Esophagus muscularis mucosa (tissue), 4 donors: ENCODE measurements at places on chromosomes 6 and 20. TPM values are rescaled to one million over a fixed set of nuclear protein-coding genes. Genes with fewer than 3 reads are reported as not detected.

- peak within 1 kb of the TSS; percentile 99 for H3K27ac ChIP-seq
- H3K36me3 ChIP-seq, result no peaks in the 10 kb centered on the region
- peak; percentile 91 for DNase-seq
- no peak within 1 kb of the TSS for H3K4me3 ChIP-seq
Observed at GRCh38 chr6:158649289-158650143, at the start of gene SYTL3. Gene SYTL3, plus strand, starts transcription at chr6:158650054. Its CDS starts 13,215 bp downstream, at chr6:158663269.

- no peak overlapping the region for H3K4me3 ChIP-seq
- DNase-seq, result no peak
- H3K4me1 ChIP-seq, result no peaks in the 10 kb centered on the region
Observed at GRCh38 chr6:127201321-127201720, 65.3 kb upstream of the RNF146 start.

DNA sequence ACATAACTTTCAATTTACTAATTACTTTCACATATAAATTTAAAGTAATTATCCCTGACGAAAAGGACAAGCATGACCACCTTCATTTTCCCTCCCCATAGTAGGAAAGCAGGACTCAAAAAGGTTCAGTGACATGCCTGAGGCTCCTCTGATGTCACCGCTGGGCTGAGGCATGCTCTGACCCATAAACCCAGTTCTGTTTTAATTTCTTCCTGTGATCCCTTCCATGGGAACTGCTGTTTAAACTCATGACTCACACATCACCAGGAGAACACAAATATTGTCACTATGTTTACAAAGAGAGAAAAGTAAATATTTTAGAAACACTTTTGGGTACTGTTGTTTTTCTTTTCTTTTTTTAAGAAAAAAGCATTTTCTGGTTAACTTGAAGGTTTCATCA, 38.0 kb upstream of the NR2E1 start:
- no peaks in the 10 kb centered on the region for H3K27me3 ChIP-seq
- no peak overlapping the region for H3K4me3 ChIP-seq
- no peaks in the 10 kb centered on the region for H3K36me3 ChIP-seq
- H3K4me1 ChIP-seq, result no peaks in the 10 kb centered on the region

GRCh38 chr6:89237158-89237557, 20.0 kb upstream of the GABRR1 start:
- H3K27me3 ChIP-seq, result no peaks in the 10 kb centered on the region
- no peaks in the 10 kb centered on the region for H3K36me3 ChIP-seq
- no peak overlapping the region for H3K4me3 ChIP-seq

- H3K27me3 ChIP-seq, result no peaks in the 10 kb centered on the region
- H3K4me3 ChIP-seq, result peak overlapping the region; percentile 42
- H3K27ac ChIP-seq, result peak overlapping the region; percentile 82
- peaks cover 41% of the 10 kb centered on the region for H3K36me3 ChIP-seq
- H3K4me1 ChIP-seq, result peaks cover 30% of the 10 kb centered on the region
- DNase-seq, result peak; percentile 93
Observed at GRCh38 chr6:13303668-13304017, 24.7 kb downstream of the TBC1D7 start.

GRCh38 chr6:158475344-158476302, 84.3 kb upstream of the TMEM181 start:
- peaks cover 13% of the 10 kb centered on the region for H3K36me3 ChIP-seq
- no peaks in the 10 kb centered on the region for H3K27me3 ChIP-seq
- no peak for DNase-seq
- H3K27ac ChIP-seq, result no peak overlapping the region
- no peaks in the 10 kb centered on the region for H3K4me1 ChIP-seq
- no peak overlapping the region for H3K4me3 ChIP-seq

DNA sequence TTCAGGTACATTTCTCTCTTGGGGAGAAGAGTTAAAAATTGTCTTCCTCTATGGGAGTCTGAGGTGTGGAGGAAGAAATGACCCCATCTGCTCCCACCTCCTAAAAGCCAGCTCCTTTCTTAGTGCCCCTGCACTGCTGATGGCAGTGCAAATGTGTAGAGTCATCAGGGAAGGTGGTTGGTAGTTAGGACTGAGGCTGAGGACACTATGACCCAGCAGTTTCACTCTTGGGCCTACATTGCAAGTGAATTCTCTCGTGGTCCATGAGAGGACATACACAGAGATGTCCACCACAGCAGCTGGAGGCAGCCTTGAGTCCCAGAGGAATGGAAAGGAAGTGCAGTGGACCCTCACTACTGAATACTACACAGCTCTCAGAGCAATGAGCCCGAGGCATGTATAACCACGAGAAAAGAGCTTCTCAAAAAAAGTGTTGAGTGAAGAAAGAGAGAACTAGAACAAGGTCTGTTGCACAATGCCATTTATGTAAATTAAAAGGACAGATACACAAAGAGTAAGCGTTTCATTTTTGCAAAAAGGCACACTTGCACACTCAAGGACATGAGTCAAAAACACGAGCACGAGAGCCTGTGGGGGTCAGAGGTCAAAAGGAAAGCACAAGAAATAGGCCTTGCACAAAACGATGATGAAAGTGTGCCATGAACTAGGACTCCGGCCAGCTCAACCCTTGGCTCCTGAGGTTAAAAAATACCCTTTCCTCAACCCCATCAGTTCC, 308.2 kb upstream of the PRND start:
- H3K4me3 ChIP-seq, result no peak overlapping the region
- DNase-seq, result no peak
- no peaks in the 10 kb centered on the region for H3K4me1 ChIP-seq
- no peaks in the 10 kb centered on the region for H3K27me3 ChIP-seq
- H3K27ac ChIP-seq, result no peak overlapping the region

GRCh38 chr20:39264506-39265172, 302.5 kb downstream of the DHX35 start:
- no peak overlapping the region for H3K27ac ChIP-seq
- DNase-seq, result no peak
- H3K36me3 ChIP-seq, result no peaks in the 10 kb centered on the region
- no peak overlapping the region for H3K4me3 ChIP-seq

GRCh38 chr6:4969609-4970285, 34.1 kb downstream of the RPP40 start:
- no peak overlapping the region for H3K27ac ChIP-seq
- H3K4me1 ChIP-seq, result peaks cover 12% of the 10 kb centered on the region
- DNase-seq, result peak; percentile 88
- no peaks in the 10 kb centered on the region for H3K36me3 ChIP-seq
- no peak overlapping the region for H3K4me3 ChIP-seq

- H3K4me3 ChIP-seq, result no peak overlapping the region
- no peaks in the 10 kb centered on the region for H3K4me1 ChIP-seq
- no peaks in the 10 kb centered on the region for H3K36me3 ChIP-seq
- no peak overlapping the region for H3K27ac ChIP-seq
- H3K27me3 ChIP-seq, result no peaks in the 10 kb centered on the region
Observed at GRCh38 chr6:135305684-135306083, 124.6 kb downstream of the MYB start.

- H3K36me3 ChIP-seq, result no peaks in the 10 kb centered on the region
- no peaks in the 10 kb centered on the region for H3K27me3 ChIP-seq
- H3K27ac ChIP-seq, result no peak overlapping the region
- H3K4me3 ChIP-seq, result no peak overlapping the region
- no peaks in the 10 kb centered on the region for H3K4me1 ChIP-seq
Observed at GRCh38 chr6:113739041-113739655, 118.0 kb upstream of the MARCKS start.

- H3K36me3 ChIP-seq, result no peaks in the 10 kb centered on the region
- H3K4me1 ChIP-seq, result peaks cover 45% of the 10 kb centered on the region
Observed at GRCh38 chr6:89997456-89998445, 103.5 kb downstream of the GJA10 start.

- H3K4me1 ChIP-seq, result no peaks in the 10 kb centered on the region
- no peak for DNase-seq
Observed at GRCh38 chr20:40943591-40943990, 85.0 kb upstream of the TOP1 start.

DNA sequence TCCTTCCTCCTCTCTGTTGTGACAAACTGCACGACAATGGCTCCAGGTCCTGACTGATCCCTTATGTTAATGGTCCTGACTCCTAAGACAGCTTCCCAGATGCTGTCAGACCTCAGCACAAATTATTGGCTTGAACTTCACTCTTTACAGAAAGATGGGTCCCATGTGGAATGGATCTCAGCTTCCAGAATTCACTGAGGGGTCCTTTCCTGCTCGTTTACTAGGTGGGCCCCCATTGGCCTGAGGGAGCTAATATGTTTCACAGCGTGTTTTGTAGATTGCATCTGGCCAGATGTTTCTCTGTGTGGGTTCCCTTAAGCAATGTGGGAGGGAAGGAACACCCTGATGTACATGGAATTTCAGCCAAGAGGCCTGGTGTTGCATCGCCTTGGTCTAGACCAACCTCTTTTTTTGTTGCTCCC, 826.6 kb downstream of the MAFB start:
- no peaks in the 10 kb centered on the region for H3K36me3 ChIP-seq
- no peak overlapping the region for H3K27ac ChIP-seq
- H3K4me3 ChIP-seq, result no peak overlapping the region
- H3K4me1 ChIP-seq, result no peaks in the 10 kb centered on the region

GRCh38 chr6:43331470-43331869, 22.8 kb upstream of the CRIP3 start:
- H3K36me3 ChIP-seq, result no peaks in the 10 kb centered on the region
- no peak for DNase-seq
- no peak overlapping the region for H3K4me3 ChIP-seq
- no peak overlapping the region for H3K27ac ChIP-seq
- H3K27me3 ChIP-seq, result no peaks in the 10 kb centered on the region
- no peaks in the 10 kb centered on the region for H3K4me1 ChIP-seq

GRCh38 chr6:31836474-31837368, 9.2 kb downstream of the HSPA1B start:
- no peak for DNase-seq
- peak overlapping the region; percentile 84 for H3K4me3 ChIP-seq
- H3K36me3 ChIP-seq, result peaks cover 50% of the 10 kb centered on the region
- peak overlapping the region; percentile 93 for H3K27ac ChIP-seq
- H3K4me1 ChIP-seq, result peaks cover 64% of the 10 kb centered on the region

DNA sequence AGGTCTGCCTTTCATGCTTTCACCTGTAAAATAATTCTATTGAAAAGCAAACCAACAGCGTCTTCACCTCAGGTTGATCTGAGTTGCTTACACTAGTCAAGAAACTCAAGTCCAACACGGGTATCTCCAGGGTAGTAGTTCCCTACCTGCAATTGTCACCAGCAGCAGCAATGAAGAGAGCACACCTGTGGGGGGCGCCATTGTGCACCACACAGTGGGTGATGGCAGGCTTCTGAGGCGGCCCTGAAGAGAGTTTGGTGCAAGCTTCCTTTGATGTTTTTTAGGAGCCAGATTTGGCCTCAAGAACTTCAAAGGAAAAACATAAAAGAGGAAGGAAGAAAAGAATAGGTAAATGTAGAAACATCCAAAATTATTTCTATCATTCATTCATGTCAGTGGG, 45.1 kb downstream of the KIAA0319 start:
- no peak overlapping the region for H3K4me3 ChIP-seq
- DNase-seq, result no peak
- H3K27me3 ChIP-seq, result no peaks in the 10 kb centered on the region
- H3K36me3 ChIP-seq, result no peaks in the 10 kb centered on the region
- H3K27ac ChIP-seq, result no peak overlapping the region
- no peaks in the 10 kb centered on the region for H3K4me1 ChIP-seq

DNA sequence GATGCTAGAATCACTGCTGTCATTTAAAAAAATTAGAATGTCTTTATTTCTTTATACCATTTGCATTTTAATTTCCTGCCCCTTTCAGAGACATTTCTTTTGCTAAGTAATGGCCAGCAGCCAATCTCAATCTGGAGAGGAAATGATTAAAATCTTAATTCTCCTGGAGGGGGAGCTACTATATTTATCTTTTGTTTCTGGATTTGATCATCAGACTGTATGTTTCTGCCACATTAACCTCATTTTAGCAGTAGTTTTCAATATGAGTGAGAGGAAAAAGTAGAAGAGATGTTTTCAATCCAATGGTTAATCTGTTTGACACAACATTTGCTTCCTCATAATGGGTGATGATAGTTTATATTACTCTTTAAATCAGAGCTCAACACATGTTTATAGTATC, 138.0 kb downstream of the FUT9 start:
- no peaks in the 10 kb centered on the region for H3K4me1 ChIP-seq
- DNase-seq, result no peak
- H3K4me3 ChIP-seq, result no peak overlapping the region
- no peaks in the 10 kb centered on the region for H3K36me3 ChIP-seq
- H3K27me3 ChIP-seq, result no peaks in the 10 kb centered on the region

- H3K4me1 ChIP-seq, result no peaks in the 10 kb centered on the region
- H3K36me3 ChIP-seq, result no peaks in the 10 kb centered on the region
- H3K27me3 ChIP-seq, result peaks cover 8% of the 10 kb centered on the region
- no peak overlapping the region for H3K4me3 ChIP-seq
- DNase-seq, result no peak
Observed at GRCh38 chr6:150567823-150568383, 31.8 kb upstream of the PLEKHG1 start.

GRCh38 chr6:423055-423798, 31.7 kb downstream of the IRF4 start:
- no peak for DNase-seq
- H3K4me1 ChIP-seq, result no peaks in the 10 kb centered on the region
- no peaks in the 10 kb centered on the region for H3K36me3 ChIP-seq
- no peak overlapping the region for H3K27ac ChIP-seq
- H3K27me3 ChIP-seq, result no peaks in the 10 kb centered on the region

DNA sequence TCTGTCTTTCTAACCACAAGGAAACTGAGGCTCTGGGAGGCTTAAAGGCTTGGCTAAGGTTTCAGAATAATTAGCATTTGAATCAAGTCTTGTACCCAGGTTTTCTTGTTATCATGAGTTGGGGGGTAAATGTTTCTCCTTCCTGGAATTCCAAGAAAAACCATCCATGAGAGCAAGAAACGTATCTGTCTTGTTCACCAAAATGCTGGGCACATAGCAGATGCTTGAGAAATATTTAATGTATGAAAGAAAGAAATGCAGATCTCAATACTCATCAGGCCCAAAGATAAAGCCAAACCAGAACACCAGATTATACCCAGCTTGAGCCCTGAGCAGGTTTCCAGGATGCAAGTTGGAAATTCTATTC, 164.6 kb downstream of the CLIC5 start:
- H3K27me3 ChIP-seq, result no peaks in the 10 kb centered on the region
- no peak for DNase-seq
- no peak overlapping the region for H3K27ac ChIP-seq
- H3K4me3 ChIP-seq, result no peak overlapping the region
- H3K4me1 ChIP-seq, result no peaks in the 10 kb centered on the region

DNA sequence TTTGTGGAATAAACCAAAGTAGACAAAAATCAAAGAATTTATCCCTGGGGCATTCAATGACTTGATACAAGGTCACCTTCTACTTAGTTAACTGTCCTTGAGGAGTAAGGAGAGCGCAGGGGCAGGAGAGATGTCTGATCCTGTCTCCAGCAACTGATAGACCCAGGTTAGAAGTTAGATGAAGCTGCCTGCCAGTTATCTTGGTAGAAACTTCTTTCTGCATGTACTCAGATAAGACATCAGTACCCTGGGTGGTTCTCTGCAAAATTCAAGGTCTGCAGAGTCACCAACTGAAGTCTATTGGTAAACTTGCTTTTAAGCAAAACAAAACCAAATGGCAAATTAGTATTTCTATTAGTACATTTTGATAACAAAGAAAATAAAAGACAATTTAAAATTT, 2.7 kb downstream of the SGK1 start:
- no peak overlapping the region for H3K27ac ChIP-seq
- peaks cover 7% of the 10 kb centered on the region for H3K27me3 ChIP-seq
- no peak overlapping the region for H3K4me3 ChIP-seq
- no peak for DNase-seq
- no peaks in the 10 kb centered on the region for H3K36me3 ChIP-seq

Gene PCED1A
- total RNA-seq, result 24.1 TPM

Gene PTCRA
- total RNA-seq, result not detected

Gene TSHZ2
- total RNA-seq, result 15.0 TPM

Gene GPR63
- 2.0 TPM for total RNA-seq

Gene SLC17A2
- not detected for total RNA-seq

Gene SMLR1
- total RNA-seq, result not detected

Gene SLC44A4
- 0.80 TPM for total RNA-seq

Gene ARMC12
- not detected for total RNA-seq

Gene C6orf163
- 2.5 TPM for total RNA-seq

Gene SLC17A1
- not detected for total RNA-seq

Gene ACSS1
- total RNA-seq, result 75.3 TPM

Gene SLC13A3
- total RNA-seq, result 0.63 TPM

Gene FOXA2
- total RNA-seq, result not detected
